A172 (cell line): ENCODE measurements at places on chromosomes 13 and 19. TPM values are rescaled to one million over a fixed set of nuclear protein-coding genes. Genes with fewer than 3 reads are reported as not detected.

GRCh38 chr13:92838786-92839185, 387.8 kb upstream of the GPC6 start:
- DNase-seq: peak; percentile 83

The FXYD1 gene
- total RNA-seq: not detected in 2 replicates

DNA sequence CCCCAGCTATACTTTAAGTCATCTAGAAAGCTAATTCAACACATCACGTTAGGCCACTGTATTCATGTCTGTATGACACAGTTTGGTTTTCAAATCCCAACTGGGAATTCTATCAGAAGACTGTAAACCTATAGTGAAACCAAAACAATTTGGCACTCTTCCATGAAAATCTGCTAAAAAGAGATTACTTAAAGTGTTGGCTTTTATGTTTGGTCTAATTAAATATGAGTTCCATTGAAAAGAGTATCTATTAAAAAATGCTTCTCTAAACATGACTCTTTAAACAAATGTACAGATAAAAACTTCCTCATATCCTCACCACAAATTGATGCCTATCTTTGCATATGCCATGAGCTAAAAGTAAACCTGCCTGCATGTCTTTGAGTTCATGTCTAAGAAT, 25.4 kb downstream of the PCDH9 start:
- no peak for DNase-seq

- DNase-seq: no peak
Observed at GRCh38 chr19:50512999-50513745, 541 bp downstream of the ASPDH start.

GRCh38 chr13:39602277-39602613, 748 bp downstream of the LHFPL6 start:
- DNase-seq: no peak

- DNase-seq: no peak
Observed at GRCh38 chr13:53064731-53065130, 36.1 kb downstream of the OLFM4 start.

GRCh38 chr13:110399801-110400200, 92.7 kb downstream of the COL4A2 start:
- no peak for DNase-seq

DNA sequence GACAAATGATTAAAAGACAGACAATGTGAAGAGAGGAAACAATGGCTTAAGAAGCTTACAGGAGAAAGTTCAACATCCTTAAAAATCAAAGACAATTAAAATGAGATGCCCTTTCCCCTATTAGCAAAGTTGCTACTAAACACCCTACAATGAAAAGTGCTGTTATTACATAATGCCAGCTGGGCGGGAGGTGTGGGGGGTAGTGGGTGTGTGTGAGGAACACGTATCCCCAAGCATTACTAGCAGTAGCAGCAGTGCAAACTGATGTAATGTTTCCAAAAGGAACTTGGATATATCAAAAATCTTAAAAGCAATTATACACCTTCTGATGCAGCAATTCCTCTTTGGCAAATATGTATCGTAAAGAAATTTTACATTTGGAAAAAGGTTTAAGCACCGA, 70.9 kb downstream of the PEG3 start:
- no peak for DNase-seq

GRCh38 chr13:42526276-42526675, 47.7 kb upstream of the TNFSF11 start:
- no peak for DNase-seq

The ACP7 gene
- 0.03 and 0.31 TPM in 2 replicates for total RNA-seq

DNA sequence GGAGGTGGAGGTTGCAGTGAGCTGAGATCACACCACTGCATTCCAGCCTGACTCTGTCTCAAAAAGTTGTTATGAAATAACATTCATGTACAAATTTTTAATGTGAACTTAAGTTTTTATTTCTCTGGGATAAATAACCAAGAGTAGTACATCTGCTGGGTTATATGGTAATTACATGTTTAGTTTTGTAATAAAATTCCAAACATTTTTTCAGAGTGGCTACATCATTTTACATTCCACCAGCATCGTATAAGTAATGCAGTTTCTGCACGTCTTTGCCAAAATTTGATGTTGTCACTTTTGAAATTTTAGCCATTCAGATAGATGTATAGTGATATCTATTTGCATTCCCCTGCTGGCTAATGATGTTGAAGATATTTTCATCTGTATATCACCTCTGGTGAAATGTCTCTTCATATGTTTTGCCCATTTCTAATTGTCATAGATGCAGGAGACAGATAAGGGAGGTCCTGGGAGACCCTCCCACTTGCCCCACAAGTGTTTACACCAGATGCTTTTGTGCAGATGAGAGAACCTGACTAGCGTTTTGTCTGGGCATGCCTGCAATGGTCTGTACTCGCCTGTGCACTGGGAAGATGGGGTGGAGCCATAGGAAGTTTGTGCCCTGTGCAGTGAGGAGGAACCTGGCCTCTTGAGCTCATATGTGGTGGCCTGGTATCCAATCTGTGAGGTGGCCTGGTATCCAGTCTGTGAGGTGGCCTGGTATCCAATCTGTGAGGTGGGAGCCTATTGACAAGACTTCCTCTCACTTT, 12.7 kb upstream of the KBTBD6 start:
- DNase-seq: no peak

DNA sequence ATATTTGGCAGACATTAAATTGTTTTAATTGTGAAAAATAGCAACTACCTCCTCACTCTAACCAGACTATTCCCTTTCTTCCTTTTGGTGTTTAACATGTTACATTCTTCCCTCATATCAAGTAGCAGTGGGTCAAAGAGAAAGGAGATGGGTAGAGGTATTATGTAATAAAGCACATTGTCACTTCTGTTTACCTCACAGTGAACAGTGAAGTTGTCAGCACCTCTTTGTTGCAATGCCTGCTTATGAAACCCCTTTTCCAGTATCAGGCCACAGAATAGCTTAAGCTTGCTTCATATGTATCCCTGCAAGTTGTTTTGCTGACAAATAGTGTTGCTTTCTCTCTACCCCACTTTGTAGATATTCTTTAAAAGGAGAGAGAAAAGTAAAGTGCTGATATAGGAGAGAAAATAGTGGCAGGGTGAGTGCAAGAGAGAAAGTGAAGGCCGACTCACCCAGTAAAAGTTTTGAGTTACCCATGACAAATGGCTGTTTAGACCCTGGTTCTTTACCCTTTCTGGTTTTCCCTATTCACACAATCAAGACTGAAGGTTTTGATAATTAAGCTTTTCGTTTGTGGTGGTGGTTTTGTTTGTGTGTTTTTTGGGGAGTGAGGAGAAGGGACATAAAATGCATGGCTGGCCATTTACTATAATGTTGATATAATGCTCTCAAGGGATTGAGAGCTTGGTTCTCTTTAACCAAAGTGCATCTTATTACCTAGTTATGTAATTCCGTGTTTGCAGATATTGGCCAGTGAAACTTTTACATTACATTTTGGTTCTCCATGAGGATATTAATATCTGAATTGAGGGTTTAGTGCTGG, 3.7 kb downstream of the ITM2B start:
- no peak for DNase-seq

DNA sequence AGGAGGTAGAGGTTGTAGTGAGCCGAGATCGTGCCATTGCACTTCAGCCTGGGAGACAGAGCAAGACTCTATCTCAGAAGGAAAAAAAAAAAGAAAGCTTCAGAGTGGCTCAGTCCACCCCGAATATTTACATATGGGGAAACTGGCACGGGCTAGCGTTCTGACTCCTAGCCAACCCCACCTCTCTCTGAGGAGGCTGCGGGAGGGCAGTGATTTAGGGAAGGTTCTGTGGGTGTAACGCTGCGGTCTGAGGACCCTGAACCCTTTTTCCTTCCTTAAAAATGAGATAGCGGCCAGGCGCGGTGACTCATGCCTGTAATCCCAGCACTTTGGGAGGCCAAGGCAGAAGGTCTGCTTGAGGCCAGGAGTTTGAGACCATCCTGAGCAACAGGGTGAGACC, 5.0 kb downstream of the LRRC25 start:
- DNase-seq: peak; percentile 77

DNA sequence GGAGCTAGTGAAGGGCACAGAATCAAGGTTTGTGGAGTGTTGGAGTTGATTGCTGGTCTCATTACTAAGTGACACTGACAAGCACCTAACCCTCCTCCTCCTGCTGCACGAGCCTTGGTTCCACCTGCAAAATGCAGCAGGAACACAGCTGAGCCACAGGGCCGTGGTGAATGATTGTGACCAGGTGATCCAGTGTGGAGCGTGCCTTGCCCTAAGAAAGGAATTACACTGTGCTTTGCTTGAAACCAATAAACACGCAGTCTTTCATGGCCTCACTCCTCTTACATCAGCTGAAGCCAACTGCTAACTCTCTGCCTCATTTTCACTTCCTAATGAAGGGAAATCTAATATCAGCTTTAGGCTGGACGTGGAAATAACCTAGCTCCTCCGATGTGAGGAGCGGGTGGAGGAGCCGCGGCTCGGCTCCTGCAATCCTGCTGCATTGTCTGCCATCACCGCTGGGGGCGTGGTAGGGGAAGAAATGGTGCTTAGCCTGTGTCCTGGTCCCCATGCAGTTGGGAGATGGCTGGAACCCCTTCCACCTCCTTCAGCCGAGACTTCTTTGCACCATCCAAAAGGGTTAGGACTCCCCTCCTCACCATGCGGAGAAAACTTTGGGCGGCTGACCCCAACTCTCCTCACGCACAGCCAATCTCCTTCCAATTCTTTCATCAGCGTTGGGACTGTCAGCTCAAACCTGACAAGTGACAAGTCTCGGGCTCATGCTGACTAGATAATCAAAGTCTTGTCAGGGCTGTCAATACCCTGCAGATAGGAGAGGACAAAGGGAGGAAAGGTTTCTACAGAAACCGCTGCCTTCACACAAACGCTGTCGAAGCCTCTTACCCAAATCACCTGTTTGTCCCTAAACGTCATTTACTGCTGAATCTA, 427.9 kb downstream of the ZNF536 start:
- DNase-seq: no peak

- DNase-seq: peak; percentile 56
Observed at GRCh38 chr13:101474419-101474957, 22.0 kb downstream of the ITGBL1 start.

The THSD1 gene
- total RNA-seq: 9.5 and 10.8 TPM in 2 replicates

- DNase-seq: no peak
Observed at GRCh38 chr13:51035978-51036377, 75.1 kb downstream of the C13orf42 start.

The OR7D2 gene
- total RNA-seq: not detected in 2 replicates

GRCh38 chr13:70087247-70087646, 20.4 kb upstream of the ATXN8OS start:
- no peak for DNase-seq

- no peak for DNase-seq
Observed at GRCh38 chr13:33326246-33326645, 40.7 kb upstream of the STARD13 start.

- peak; percentile 16 for DNase-seq
Observed at GRCh38 chr19:1725100-1726064, 27.9 kb upstream of the ONECUT3 start.

GRCh38 chr13:45109102-45109720, 11.1 kb upstream of the GTF2F2 start:
- peak; percentile 34 for DNase-seq

- DNase-seq: no peak
Observed at GRCh38 chr13:39536906-39537305, 66.1 kb downstream of the LHFPL6 start.

- peak; percentile 44 for DNase-seq
Observed at GRCh38 chr13:97574926-97575325, 141.0 kb downstream of the RAP2A start.

- peak; percentile 88 for DNase-seq
Observed at GRCh38 chr19:13629687-13630357, 123.5 kb upstream of the CACNA1A start.

DNA sequence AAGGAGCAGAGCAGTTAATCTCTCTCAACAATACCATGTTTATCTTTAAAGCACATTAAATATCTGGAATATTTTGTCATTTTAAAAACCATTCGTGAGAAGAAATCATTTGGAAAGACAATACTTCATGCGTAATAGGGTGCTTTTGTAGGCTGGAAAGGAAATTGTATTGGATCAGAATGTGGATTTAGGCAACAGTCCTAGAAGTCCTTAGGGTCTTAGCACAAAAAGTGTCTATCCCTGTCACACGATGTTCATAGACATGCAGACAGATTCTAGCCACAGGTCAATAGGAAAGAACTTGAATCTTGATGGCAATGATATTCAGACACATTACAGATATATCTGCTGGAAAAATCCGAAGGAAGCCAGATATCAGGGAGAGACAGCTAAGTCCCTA, 156.0 kb downstream of the KCTD12 start:
- no peak for DNase-seq

DNA sequence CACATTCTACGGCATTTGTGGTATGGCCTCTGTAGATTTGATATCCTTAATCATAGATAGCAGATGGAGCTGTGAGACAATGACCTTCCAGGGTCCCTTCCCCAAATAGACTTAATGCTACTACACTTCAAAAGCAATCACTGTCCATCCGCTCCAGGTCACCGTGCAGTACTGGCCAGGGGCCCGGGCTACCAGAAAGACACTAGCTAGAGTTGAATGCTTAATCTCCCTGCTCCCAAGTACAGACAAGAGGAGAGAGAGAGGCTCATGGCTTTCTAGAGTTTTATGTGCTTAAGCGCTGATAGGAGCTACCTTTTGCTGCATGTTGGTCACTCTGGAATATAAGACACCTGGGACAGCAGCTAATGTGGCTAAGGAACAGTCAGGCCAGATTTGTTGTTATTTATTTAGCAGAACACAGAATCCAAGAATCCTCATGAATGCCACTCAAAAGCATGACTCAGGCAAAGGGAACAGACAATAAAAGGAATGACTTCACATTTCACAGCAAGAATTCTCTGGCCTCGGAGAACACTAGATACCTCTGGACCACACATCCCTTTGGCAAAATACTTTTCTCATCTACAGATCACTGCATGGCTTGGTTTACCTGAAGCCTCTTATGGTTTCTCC, 165.0 kb downstream of the LACC1 start:
- DNase-seq: peak; percentile 61

DNA sequence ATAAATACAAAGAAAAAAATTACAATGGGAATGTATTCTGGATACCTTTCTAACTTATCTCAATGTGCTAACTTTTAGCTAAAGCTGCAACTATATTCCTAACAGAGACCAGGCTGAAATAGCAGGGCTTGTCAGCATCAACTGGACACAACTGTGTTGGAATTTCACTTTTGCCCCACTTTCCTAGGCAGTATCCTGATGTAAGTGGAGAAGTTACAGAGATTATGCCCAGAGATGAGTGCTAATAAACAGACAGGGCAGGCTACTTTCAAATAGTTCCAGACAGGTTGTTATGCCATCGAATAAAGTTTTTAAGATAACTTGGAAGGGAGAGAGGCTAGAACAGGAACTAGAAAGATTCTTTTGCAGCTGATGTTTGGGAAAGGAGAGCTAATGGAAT, 201.9 kb downstream of the KCTD12 start:
- DNase-seq: no peak

DNA sequence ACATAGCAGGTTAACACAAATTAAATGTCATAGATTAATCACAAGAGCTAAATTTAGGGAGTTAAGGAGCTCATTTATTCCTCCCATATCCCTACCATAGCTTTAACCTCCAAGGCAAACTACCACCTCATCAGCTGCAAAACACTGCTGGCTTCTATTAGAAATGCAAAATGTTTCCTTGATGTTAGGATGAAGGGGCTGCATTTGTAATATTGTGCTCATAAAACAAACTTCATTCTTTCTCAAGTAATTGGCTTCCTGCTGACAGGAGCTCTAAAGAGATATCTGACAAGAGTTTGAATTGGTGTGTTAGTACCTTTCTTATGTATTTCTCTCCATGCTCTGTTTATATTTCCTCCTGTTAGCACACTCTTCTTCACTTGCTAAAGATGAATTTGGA, 152.1 kb downstream of the OLFM4 start:
- no peak for DNase-seq

The NLRP4 gene
- 0.03 TPM in 1 of 2 replicates, not detected in the other for total RNA-seq

- no peak for DNase-seq
Observed at GRCh38 chr13:52449331-52450011, 963 bp downstream of the VPS36 start.

GRCh38 chr19:54352041-54352440, 12.7 kb downstream of the LAIR1 start:
- DNase-seq: no peak
